BE2C (cell line): ENCODE measurements at places on chromosomes 2 and 18.

DNA sequence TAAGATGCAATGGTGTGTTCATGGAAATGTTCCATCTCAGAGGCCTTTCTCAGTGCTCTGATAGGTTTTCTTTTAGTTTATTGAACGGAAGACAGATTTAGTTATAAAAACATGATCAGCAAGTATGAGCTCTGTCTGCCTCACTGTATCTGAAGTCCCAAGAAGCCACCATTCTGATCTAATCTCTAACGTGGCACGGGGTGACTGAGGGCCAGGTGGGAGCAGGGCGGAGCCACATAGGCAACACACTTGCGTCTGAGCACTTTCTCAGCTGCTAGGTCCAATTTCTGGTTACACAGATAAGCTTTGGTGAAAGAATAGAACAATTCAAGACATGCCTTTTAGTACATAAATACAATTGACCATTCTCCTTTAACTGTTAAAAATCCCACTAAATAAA lies 60.4 kb downstream of the SNTG2 start:
- DNase-seq = no peak

DNA sequence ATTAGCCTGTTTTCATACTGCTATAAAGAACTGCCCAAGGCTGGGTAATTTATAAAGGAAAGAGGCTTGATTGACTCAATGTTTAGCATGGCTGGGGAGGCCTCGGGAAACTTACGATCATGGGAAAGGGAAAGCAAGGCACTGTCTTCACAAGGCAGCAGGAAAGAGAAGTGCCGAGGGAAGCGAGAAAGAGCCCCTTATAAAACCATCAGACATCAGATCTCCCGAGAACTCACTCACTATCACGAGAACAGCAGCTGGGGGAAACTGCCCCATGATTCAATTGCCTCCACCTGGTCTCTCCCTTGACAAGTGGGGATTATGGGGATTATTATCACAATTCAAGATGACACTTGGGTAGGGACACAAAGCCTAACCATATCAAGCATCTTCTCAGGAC lies 23.3 kb downstream of the RHOB start:
- DNase-seq = no peak

DNA sequence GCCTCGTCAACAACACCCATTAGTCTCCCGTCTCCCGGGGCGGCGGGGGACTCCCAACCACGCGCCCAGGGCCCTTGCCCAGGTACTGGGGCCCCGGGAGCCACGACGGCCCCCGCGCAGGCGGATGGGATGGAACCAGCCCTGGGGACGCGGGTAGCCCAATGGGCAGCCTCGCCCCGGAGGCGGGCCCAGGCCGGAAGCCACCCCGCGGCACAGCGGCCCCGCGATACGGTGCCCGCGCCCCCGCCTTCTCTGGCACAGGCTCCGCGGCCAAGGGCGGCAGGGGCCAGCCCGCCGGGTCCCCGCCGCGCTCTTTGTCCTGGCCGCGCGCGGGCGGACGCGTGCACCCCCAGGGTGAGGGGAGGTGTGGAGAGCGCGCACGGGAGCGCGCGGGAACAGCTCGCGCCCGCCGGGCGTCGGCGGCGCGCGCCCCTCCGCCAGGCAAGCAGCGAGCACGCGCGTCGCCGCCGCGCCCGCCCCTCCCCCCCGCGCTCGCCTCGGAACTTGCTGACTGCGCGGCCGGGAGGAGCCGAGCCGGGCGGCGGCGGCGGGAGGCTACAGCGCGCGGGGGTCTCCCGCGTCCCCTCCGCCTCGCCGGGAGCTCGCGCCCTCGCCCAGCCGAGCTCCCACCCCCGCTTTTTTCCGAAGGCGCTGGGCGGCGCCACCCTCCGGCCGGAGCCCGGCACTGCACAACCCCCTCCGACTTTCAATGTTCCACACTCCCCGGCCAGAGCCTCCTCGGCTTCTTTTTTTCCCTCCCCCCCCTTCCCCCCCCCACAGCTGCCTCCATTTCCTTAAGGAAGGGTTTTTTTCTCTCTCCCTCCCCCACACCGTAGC lies at the start of gene UBE2E3:
Gene UBE2E3, plus strand, starts transcription at position 500 of the 837 bp plus-strand sequence. CDS start 1,438 bp downstream, outside the sequence.
- peak; percentile 79 for DNase-seq

DNA sequence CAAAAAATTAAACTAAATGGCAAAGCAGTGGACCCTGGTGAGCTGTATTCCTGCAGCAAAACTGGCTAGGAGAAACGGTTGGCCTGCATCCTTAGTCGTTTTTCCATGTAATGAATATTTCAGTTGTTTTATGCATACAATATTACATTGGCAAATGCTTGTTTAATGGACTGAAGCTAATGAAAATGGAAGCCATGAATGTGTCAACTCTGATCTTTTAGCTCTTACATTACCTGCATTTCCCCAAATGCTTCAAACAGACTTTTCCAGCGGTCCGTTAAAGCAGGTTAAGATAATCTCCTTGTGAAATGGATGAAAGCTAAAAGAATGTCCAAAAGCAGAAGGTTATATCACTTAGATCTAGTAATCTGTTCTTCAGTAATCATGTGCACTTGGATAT lies 686.3 kb upstream of the SETBP1 start:
- DNase-seq = no peak

DNA sequence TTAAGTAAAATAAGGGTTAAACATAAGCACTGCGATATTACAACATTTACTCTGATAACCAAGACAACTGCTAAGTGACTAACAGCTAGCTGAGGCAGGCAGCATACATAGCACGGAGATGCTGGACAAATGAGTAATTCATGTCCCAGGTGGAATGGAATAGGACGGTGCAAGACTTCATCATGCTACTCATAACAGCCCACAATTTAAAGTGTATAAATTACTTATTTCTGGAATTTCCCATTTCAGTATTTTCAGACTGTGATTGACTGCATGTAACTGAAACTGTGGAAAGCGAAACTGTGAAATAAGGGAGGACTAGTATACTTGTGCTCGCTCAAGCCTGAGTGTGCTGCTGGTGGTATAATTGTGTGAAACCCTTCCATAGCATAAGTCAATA lies 12.9 kb downstream of the IER3IP1 start:
- DNase-seq = no peak

DNA sequence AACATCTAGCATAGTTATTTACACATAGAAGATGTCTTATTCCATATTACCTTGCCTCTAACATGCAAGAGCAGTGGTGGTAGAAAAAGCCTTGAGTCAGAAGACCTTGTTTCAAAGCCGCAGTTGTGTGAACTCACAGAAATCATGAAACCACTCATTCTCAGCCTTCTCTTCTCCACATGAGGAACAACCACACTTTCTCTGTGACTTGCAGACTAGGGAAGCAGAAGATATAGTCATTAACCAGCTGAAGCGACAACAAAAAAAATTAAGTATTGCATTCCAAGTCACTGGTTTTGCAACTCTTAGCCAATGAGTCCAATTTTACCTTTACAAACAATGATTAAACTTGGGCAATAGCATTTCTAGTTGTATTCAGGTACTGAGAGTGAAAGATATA lies 19.0 kb downstream of the TWSG1 start:
- DNase-seq = no peak

- DNase-seq = no peak
These were observed 35.7 kb upstream of the SIX2 start for GRCh38 chr2:45044916-45045315.

GRCh38 chr2:96768083-96768561 lies 7.4 kb downstream of the CNNM4 start:
- no peak for DNase-seq

- peak; percentile 49 for DNase-seq
These were observed 133.4 kb upstream of the ITGA6 start for GRCh38 chr2:172293952-172294351.

DNA sequence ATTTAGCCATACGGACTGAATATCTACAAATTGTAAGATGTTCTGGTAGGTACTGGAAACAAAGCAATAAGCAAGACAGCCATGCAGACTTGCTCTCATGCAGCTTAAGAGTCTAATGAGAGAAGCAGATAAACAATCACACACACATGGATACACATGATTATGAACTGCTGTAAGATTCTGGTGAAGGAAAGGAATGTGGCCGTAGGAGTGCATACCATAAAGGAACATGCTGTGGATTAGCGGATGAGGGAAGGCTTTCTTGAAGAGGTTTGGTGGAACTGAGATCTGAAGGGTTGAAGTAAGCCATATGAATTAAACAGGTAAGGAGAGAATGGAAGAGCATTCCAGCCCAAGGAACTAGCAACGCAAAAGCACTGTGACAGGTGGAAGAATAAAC lies 13.8 kb downstream of the CCDC93 start:
- DNase-seq = no peak

- no peak for DNase-seq
These were observed 96.0 kb downstream of the UXS1 start for GRCh38 chr2:106098081-106098480.

DNA sequence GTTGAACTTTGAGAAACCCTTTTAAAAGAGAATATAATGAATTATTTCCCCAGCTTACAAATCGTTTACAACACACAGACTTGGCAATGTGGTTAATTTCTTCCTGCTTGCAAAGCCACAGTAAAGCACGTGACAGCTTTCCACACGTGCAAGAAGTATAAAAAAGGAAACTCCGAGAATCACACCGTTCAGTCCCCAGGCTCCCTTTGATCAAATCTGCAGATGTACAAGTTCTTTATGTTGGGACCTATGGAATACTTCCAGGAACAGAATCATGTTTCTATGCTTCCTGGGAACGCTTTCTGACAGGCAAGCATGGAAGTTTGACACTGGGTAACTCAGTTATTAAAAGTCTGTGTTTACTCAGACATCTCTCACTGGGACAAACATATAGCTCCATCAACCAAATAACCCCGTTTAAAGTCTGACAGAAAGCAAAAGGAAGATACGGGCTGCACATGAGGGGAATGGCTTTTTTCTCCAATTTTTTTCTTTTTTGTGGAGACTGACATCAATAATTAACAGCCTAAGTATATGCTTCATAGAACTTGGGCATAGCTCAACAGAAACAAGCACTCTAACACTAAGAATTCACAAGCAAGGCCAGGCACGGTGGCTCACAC lies 134.8 kb downstream of the EIPR1 start:
- DNase-seq = no peak

DNA sequence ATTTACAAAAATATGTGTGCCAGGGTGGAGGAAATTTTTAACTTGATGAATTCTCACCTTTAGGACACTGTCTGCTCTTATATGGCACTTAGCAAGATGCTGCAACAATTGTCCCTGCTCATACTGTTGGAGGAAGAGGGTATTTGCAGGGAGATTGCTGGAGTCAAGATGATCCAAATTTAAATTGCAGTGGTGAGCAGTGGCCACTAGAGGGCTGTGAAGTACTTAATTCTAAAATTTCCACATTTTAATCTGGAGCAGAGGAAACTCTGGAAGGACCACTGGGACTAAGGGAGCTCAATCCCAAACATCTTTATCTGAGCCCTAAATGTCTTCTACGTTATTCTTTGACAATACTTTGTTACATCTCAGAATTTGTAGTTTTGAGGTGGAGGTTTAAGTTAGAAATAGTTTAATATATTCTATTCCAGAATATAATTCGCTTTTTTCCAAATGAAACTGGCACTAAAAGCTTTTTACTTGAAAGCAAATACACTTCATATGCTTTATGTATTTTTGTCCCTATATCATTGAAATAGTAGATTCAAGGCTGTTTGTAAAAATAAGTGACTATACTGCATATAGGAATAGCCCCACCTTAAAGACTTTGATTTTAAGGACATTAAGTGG lies 33.0 kb upstream of the PTH2R start:
- DNase-seq = peak; percentile 41

- DNase-seq = no peak
These were observed 239.9 kb downstream of the ZNF516 start for GRCh38 chr18:76255070-76255683.

- DNase-seq = no peak
These were observed 125.3 kb downstream of the SH3RF3 start for GRCh38 chr2:109254174-109254904.
